NAMALWA (cell line): ENCODE measurements at places on chromosomes 6 and 20.

GRCh38 chr20:59575216-59575615 lies 29.1 kb upstream of the PHACTR3 start:
- DNase-seq: no peak

DNA sequence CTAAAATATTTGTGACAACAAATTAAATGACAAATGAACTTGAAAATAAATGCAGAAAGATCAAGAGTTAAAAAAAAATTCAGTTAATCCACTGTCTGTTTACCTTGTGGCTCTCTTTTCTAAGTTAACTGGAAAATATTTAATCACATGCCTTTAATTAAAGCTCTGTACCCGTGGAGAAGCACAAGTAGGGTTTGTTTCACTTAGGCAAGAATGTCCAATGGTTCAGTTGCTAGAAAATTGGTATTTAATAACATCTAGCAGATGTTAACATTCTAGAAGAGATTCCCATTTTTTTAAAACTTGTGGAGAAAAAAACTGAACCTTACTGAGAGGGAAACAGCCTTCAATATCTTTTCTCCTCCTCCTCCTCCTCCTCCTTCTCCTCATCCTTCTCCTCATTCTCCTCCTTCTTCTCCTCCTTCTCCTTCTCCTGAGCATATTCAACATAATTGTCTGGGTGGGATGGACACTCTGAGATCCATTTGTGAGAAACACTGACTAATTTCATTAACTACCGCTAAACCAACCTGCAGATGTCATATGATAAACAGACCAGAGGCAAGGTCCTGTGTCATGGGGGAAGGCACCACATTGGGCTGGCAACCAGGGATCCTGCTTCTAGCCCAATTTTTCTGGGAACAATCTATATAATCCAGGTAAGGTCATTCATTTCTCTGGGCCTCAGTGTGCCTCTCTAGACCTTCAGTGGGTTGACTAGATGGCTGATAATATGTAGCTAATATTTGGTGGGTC lies 44.1 kb upstream of the AKIRIN2 start:
- DNase-seq: no peak

DNA sequence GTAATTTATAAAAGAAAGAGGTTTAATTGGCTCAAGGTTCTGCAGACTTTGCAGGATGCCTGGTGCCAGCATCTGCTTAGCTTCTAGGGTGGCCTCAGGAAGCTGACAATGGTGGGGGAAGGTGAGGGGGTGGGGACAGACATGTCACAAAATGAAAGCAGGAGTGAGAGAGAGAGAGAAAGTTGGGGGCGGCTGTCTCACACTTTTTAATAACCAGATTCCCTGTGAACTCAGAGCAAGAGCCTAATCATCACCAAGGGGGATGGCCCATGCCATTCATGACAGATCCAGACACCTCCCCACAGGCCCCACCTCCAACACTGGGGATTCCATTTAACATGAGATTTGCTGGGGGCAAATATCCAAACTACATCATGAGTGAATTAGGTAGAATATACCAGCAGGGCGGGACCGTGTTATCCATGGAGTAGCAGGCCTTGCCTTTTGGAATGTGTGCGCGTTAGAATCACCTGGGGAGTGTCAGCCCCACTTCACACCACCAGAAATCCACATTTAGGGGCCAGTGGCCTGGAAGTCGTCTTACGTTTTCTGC lies 258.8 kb downstream of the CDH4 start:
- DNase-seq: no peak

DNA sequence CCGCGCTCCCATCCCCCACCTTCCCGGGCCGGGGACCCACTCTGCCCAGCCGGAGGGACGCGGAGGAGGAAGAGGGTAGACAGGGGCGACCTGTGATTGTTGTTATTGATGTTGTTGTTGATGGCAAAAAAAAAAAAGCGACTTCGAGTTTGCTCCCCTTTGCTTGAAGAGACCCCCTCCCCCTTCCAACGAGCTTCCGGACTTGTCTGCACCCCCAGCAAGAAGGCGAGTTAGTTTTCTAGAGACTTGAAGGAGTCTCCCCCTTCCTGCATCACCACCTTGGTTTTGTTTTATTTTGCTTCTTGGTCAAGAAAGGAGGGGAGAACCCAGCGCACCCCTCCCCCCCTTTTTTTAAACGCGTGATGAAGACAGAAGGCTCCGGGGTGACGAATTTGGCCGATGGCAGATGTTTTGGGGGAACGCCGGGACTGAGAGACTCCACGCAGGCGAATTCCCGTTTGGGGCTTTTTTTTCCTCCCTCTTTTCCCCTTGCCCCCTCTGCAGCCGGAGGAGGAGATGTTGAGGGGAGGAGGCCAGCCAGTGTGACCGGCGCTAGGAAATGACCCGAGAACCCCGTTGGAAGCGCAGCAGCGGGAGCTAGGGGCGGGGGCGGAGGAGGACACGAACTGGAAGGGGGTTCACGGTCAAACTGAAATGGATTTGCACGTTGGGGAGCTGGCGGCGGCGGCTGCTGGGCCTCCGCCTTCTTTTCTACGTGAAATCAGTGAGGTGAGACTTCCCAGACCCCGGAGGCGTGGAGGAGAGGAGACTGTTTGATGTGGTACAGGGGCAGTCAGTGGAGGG lies 2.8 kb downstream of the SOX4 start:
- peak; percentile 80 for DNase-seq

DNA sequence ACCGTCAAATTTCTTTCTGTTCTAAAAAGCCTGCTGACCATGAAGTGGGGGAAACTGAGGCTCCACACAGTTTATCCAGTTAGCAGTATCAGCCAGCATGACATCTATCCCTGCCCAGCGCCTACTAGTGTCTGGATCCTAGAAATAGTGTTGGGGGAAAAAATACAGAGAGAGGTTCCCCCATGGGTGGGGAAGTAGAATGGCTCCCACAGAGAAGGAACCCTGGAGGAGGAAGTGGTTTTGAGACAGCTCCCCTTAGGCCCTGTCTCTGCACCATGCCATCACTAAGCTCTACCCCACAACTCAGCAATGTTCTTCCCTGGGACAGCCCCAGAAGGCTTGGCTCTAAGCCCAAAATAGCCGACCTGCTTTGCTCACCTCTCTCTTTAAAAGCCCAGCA lies 153.4 kb downstream of the MBOAT1 start:
- no peak for DNase-seq
